Activated CD4-positive, alpha-beta T cell treated with anti-CD3 and anti-CD28 coated beads, Interleukin-2, amount 50 U/mL, for 16 hours (primary cell): ENCODE measurements at places on chromosomes 2 and 18.

DNA sequence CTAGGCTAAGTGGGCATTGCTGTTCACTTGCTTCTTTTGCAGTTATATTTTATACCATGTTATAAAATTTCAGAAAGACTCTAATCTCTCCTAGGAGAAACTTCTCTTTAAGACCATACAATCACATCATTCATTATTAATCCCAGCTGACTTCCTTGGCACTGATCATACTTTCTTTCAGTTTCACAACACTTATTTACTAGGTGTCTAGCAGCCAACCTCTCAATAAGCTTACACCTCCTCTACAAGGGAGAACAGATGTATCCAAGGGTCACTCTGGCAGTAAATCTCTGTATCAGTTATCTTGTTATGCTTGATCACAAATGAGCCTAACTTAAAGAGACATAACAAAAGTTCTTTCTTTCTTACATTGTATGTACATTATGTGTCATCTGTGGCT is 69.8 kb upstream of the EPB41L5 start:
- no peak for DNase-seq

DNA sequence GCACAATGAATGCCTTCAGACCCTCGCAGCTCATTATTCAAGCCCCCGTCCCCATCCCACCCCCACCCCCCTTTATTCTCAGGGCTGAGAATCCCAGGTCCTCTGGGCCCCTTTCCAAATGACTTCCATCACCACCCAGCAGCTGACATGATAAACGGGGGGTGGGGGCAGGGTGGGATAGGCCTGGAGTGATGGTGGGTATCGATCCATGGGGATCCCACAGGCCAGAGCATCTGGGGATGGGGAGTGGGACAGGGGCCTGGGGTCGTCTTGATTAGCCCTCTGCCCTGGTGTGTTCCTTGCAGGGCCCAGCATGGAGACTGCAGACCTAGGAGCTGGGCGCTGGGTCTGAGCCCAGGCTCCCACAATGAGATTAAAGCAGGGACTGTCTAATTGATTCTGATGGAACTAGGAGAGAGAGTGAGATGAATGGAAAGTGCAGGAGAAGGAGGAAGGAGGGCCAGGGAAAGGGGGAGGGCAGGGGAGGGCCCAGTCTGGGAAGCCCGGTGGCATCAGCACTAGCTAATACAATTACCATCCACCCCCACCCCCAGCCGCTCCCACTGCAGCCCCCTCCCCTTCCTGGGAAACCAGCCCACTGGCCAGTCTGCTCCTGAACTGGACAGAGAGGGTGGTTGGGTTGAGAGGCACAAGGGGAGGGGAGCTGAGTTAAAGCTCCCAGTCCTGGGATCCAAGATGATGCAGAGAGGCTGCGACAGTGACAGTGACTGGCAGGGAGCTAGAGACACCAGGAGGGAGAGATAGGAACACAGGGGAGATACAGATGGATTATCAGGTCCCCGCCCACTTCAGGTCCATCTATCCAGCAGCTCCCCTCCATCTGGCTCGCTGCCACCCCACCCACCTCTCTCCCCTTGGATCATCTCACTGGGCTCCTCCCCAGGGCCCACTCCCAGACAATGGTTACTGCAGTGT is 13.1 kb upstream of the TNS1 start:
- DNase-seq: no peak

DNA sequence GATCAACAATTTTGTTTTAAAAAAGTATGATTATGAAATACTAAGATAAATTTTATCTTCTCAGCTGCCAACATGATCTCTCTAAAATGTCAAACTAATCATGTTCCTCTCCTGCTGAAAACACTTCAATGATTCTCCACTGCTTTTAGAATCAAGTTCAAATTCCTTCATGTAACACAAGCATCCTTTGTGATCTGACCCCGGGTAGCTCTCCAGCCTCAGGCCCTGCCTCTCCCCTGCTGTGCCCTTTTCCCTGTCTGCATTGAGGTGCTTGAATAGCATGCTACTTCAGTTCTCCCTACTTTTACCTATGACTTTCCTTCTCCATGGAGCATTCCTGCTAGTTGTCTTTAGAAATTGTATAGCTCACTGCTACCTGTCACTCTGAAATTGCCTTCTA is 274.8 kb downstream of the PDE11A start:
- no peak for DNase-seq

DNA sequence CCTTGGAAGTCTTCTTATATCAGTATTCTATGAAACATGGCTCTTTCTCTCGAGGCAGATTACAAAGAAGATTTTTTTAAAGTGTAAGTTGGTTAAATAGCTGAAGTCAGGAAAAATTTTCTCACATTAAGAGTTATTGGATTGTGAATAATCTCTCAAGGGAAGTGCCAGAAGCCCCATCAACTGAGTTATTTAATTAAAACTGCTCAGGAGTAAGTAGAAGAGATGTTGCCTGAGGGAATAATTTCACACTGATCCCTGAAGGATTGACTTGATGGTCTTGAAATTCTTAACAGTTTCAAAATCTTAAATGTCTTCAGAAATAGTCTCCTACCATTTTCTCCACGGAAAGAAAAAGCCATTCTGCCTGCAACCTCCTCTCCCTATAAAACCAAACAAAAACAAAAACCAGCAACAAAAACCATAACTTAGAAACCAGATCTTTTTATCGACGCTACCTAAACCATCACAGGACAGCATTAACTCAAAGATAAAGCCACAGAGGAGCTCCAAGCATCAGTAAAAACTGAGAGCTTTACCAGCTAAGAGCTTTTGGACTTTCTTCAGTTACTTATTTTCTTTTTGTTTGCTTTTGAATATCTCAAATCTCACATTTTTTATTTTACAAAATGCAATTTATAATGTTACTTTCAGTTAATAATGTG is 12.9 kb downstream of the CD226 start:
- DNase-seq: no peak

GRCh38 chr2:15363734-15364133 is 197.4 kb downstream of the NBAS start:
- no peak for DNase-seq

GRCh38 chr2:5290900-5291546 is 401.2 kb upstream of the SOX11 start:
- DNase-seq: no peak

- no peak for DNase-seq
Observed at GRCh38 chr2:123061534-123061933, 963.6 kb upstream of the CNTNAP5 start.

GRCh38 chr2:54945391-54946219 is 104.6 kb downstream of the RTN4 start:
- DNase-seq: peak; percentile 8

GRCh38 chr2:216569765-216570164 is 63.5 kb upstream of the IGFBP2 start:
- no peak for DNase-seq

DNA sequence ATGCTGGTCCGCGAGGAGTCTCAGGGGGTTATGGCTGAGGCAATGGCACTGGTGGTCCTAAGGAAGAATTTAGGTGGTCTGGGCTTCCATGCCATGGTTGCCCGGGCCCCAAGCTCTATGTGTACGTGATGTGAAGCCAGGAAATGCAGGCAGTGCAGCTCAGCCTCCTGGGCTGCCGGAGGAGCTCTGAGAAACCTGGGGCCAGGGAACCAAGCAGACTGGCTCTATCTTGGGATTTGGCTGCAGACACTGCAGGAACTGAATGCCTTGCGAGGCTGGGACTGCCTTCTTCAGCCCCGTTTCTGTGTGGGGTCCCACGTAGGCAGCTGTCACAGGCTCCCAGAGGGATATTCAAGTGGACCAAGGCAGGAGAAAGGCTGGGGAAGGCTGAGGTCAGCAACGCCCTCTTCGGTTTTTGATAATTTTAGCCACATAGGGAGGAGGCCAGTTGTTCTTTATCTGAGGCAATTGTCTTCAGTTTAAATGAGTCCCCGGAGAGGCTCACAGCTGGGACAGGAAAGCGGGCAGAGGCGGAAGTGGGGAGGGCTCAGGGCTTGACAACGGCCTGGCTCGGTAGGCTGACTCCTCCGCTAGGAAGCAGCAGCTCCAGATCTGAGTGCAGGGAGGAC is 77.7 kb downstream of the RHOB start:
- DNase-seq: no peak

DNA sequence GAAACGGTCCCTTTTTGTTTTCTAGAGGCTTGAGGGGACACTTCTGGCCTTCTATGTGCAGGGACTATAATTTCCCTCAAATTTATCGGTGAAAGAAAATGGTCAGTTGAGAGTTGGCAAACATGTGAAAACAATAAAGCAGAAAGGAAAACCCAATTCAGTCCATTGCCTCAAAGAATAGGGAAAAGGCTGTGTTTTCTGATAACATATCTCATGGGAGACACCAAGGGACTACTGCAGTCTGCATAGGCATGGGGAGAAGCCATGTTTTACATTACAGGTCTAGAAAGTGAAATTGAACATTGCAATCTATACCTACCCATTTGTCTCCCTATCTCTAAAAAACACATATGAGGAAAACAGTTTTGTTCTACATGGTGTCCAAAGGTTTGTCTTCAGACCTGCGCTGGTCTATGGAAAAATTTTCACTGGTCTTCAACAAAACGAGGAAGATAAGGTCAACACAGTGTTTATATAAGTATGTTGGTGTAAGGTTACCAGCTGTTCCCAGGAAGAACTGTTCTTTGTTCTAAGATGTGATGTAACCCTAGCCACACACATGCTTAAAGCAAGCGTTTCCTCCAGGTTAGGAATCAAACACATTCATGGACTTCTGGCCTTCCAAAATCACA is 179.7 kb downstream of the MREG start:
- no peak for DNase-seq
